Skin of body (tissue), 3 donors: ENCODE measurements at places on chromosomes 7 and 10.

DNA sequence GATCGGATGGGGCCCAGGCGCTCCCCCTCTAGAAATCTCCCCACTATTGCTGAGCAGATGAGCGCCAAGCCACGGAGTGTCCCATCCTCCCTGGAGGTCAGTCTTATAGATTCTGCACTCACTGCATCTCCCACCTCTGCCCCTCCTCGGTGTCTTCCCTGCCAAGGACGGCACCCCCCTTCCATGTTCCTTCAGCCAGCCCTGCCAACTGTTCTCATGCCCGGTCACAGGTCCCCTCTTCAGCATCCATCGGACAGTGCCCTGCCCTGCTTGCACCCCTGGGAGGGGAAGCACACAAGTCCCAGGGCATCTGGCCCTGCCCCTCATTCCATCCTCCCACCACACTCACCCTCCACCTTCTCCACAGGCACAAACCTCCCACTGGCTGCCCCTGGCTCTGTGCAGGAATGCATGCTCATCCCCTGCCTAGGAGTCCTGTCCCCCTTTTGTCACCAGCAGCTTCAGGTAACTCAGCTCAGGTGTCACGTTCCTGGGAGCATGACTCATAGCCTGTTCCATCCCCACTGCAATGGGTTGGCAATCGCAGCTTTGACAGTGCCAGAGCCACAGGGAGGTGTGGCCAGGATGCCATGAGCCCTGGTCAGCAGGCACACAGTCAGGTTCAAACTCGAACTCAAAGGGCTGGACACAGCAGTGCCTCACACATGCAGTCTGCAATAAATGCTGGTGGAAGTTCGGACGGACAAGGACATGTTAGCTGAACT lies 234.7 kb upstream of the TCERG1L start:
- no peak for DNase-seq

DNA sequence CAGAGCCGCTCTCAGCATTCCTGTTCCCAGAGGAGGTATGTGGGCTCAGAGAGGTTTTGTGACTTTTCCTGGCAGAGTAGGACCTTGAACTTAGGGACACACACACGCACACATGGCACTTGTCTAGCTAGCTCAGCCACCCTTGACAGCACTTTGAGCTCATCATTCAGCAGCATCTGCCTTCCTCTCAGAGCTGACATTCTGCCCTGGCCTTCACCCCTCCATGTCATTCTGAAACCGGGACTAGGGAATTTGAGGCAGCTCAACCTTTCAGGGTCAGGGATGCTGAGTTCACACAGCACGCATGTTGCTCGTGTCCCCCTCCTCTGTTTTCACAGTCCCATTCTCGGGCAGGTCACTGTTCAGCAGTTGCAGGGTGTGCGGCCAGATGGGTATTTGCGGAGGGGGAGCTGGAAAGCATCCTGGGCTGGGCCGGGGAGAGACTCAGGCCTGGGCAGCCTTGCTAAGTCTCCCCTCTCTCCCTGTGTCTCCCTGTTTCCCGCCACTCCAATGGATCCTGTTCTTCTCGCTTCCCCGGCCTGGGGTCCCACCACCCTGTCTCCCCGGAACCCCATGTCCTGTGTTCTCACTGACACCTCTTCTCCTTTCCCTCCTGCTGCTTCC lies 78.0 kb downstream of the COL13A1 start:
- DNase-seq = no peak

DNA sequence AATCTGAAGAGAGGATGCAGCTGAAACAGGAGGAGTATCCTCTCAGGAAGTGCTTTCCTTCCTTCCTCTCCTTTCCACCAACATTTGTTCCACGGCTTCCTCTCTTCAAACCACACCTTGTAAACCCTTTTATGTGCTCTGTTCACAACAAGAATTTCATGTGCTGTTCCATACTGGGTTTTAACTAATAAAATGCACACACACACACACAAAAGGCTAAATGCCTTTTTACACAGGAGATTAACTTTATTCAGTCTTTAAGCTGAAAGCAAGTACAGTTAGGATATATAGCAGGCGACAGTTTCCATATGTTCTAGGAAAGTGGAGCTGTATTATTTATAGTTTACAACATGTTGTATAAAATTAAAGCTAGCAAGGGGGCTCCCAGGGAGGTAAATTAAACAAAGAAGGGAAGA lies 106.7 kb downstream of the REEP3 start:
- no peak for DNase-seq

GRCh38 chr7:143042790-143043271 lies 9.3 kb upstream of the OR6V1 start:
- DNase-seq = peak; percentile 4
